ENCODE measurements at places on chromosomes 3 and 15. TPM values are rescaled to one million over a fixed set of nuclear protein-coding genes. Genes with fewer than 3 reads are reported as not detected.

CRABP1 gene
- 11.5 TPM for total RNA-seq

SPTSSB gene
- 2.0 TPM for total RNA-seq

DNA sequence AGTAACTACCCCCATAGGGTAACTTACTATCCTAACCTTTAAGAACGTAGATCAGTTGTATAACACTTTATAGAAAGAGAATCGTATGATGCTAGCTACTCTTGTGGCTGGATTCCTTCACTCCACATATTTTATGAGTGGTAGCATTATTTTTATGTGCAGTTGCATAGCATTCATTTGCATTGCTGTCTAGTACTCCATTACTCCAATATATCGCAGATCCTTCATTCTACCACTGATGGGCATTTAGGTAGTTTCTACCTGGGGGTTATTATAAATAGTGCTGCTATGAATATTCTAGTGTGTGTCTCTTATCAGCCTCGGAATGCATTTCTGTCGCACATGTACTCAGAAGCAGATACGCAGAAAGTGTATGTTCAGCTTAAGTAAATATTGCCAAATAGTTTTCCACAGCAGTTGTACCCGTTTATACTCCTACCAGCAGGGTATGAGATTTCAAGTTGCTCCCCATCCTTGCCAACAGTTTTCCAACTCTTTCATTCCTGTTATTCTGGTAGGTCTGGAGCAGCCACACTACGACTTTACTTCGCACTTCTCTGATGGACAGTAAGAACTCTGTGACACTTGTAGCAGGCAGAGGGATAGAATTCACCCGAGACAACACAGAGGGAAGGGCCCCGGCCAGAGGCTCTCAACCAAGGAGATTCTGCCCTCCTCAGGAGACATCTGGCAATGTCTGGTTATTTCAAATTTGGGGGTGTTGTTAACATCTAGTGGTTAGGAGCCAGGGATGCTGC, 9.8 kb upstream of the VGLL4 start:
- no peak for DNase-seq

IL20RB gene
- 1.6 TPM for total RNA-seq

DNA sequence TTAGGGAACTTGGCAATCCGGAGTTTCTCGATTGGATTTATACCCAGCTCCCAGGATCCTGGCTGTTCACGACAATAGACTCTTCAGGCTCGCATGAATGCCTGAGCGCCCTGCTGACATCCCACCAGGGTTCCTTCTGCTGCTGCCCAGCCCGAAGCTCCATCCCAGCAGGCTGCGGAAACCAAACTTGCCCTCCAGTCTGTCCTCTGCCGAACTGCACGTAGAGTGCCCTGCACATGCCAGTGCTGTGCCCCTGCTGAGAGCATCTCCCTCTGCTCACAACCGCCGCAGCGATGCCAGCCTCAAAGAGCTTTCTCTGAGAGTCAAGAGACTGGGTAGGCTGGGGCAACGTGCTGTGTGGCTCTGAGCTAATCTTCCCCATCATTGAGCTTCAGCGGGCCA, 6.9 kb downstream of the ADAMTS7 start:
- DNase-seq = no peak

SLC9C1 gene
- total RNA-seq = not detected

DNA sequence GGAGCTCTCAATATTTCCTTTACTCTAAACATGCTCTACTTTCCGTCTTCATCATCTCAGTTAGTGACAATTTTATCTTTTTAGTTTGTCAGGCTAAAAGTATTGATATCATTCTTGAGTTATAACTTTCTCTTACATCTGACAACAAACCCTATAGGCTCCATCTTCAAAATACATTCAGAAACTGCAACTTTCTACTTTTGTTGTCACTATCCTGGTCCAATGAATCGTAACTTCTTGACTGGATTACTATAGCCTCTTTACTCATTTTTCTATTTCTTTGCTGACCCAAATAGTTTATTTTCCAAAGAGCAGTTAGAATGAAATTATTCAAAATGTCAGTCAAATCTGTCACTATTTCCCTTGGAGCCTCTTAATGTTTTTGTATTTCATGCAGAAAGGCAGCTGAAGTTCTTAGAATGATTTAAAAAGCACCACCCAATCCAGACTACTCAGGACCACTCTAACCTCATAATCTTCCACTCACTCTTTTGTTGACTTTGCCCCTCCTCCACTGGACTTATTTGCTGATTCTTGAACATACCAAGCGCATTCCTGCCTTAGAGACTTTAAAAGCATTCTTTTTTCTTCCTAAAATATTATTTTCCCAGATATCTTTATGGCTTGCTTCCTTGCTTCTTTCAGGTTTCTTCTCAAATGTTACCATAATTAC, 119.9 kb upstream of the CBLB start:
- no peak for DNase-seq

Measured in breast epithelium (tissue), 4 donors.